ENCODE measurements at places on chromosomes 2 and 18.

DNA sequence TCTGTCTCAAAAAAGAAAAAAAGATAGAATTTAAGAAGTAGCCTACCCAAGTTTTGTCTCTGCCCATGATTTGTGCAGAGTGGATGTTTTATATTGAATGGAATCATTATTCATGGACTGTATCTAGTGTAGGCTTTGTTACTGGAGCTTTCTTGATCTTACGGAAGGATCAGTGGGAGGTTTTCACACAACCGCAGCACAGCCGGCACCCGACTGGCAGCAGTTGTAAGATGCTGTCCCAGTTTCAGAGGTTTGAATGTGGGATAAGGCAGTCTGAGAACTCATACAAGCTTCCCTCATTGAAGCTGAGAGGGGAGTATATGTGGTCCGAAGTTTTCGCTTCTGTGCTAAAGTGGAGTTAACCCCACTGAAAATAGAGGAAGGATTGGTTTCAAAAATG, 19.7 kb upstream of the SAG start:
- no peak for DNase-seq

DNA sequence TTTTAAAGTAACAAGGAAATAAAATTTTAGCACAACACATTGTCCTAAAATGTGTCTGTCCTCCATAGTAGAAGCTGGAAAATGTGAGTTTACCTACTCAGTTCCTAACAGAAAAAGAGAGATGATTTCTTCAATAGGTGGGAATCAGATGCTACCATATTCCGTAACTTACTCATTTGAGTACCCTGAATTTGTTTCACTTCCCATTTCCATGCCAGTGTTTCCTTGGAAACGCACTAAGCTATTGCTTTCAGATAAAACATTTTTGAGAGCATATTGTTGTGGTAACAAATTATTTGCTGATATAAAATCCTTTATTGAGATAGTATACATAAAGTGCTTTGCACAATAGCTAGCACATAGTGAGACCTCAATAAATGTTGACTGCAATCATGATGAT, 137.5 kb upstream of the BARD1 start:
- no peak for DNase-seq

DNA sequence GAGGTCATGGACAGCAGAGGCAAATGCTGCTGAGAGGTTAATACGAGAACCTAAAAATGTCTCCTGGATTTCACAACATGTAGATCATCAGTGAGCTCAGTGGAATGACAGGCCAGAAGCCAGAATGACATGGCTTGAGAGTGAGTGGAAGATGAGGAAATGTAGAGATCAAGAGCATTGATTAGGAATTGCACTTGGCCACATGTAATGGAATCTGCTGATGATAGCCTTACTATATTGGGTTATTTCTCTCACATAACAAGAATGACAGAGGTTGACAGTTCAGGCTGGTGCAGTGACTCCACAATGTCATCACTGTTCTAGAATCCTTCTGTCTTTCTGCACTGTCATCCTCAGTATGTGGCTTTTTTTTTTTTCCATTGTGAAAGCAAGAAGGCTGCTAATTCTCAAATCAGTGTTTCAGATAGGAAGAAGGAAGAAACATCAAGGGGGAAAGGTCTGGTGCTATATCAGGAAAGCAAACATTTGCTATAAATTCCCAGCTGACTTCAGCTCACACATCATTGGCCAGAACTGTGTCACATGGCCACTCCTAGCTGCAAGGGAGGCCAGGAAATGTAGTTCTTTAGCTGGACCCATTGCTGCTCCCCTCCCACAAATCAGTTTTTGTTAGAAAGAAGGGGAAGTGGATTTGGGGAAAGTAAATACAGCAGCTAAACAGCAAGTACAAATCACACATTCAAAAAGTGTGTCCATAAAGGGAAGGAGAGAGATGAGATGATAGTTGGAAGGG, 127.2 kb downstream of the FAM161A start:
- no peak for DNase-seq

- no peak for DNase-seq
These were observed 50.5 kb downstream of the IMPA2 start for GRCh38 chr18:12031846-12032245.

GRCh38 chr2:215658635-215659305, 222.9 kb upstream of the FN1 start:
- no peak for DNase-seq

GRCh38 chr2:231679908-231680284, 28.4 kb upstream of the PTMA start:
- DNase-seq, result no peak

DNA sequence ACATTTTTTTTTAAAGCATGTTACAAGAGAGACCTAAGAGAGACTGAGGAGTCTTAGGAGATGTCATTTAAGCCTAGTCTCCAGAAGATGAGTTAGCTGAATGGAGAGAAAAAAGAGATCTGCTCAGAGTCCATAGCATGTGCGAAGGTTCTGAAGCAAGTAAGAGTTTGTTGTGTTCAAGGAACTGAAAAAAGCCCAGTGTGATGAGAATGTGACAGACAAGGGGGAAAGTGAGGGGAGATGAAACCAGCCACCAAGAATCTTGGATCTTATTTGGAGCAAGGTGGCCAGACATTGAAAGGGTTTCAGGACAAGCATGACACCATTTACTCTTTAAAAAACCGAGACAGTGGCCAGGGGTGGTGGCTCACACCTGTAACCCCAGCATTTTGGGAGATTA, 5.2 kb upstream of the MOB1A start:
- no peak for DNase-seq

DNA sequence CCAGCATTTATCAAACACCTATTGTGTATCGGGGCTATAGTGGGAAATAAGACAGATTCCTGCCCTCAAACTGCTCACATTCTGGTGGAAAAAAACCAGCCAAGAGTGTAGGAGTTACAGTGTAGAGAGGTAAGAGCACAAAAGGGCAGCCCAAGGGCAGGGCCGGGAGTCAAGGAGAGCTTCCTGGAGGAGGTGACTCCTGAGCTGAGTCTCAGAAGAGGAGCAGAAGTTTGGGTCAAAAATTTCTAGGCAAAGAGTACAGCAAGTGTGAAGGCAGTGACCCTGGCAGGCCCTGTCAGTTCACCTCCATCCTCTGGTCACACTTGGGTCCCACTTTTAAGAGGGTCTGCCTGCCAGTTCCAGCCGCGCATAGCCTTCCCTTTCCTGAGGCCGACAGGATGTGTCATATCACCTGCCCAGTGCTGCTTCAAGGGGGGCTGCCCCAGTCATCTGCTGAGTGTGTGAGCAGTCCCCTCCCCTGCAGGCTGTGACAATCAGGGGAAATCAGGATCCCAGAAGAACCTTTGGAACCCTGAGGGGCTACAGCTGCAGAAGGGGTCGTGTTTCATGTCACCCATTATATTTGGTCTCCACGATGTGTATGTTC, 118.4 kb downstream of the GLI2 start:
- DNase-seq, result no peak

- no peak for DNase-seq
These were observed 248.8 kb downstream of the NRXN1 start for GRCh38 chr2:50783111-50783510.

DNA sequence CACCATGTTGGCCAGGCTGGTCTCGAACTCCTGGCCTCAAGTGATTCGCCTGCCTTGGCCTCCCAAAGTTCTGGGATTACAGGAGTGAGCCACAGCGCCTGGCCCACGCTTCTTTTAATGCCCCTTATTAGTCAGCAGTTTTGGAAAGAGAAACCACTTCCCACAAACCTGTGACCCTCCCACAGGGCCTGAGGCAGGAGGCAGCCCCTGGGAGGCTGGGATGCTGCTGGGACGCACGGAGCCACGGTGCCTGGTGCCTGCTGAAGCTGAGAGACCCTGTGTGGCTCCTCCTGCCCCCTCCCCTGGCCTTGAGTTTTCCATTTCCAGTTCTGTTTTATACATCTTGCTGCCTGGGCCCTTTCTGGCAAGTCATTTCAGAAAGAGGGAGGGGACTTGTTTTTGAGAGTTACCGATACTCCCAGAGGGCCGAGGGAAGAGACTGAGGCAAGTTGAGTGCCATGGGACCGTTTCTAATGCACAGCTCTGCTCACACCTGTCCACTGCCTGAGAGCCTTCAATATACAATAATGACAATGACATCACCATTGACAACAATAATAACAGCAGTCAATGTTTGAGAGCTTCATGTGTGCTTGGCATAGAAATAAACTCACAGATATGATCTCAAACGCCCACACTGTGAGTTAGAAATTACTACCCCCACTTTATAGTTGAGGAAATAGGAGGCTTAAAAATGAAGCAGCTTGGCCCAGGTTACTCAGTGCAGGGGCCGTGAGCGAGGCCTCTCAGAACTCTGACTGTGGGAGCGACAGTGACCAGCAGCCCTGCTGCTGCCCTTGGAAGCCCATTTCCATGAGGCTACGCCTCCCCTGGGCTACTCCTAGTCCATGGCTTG, 78.1 kb upstream of the YWHAQ start:
- DNase-seq, result peak; percentile 4

DNA sequence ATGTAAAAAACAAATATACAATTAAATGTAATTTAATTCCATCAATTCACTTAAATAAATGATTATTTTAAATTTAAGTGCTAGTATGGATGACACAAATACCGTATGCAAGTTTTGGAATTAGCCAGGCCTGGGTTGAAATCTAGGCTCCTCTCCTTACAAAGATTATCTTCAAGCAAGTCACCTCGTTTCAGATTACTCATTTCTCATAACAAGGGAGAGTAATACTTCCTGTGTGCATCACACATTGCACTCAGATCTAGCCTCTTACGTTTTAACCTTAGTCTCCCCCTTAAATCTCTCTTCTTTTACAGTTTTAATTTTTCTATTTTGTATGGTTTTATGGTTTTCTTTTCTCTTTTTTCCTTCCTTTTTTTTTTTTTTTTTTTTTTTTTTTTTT, 1475.9 kb upstream of the NXPH2 start:
- no peak for DNase-seq

DNA sequence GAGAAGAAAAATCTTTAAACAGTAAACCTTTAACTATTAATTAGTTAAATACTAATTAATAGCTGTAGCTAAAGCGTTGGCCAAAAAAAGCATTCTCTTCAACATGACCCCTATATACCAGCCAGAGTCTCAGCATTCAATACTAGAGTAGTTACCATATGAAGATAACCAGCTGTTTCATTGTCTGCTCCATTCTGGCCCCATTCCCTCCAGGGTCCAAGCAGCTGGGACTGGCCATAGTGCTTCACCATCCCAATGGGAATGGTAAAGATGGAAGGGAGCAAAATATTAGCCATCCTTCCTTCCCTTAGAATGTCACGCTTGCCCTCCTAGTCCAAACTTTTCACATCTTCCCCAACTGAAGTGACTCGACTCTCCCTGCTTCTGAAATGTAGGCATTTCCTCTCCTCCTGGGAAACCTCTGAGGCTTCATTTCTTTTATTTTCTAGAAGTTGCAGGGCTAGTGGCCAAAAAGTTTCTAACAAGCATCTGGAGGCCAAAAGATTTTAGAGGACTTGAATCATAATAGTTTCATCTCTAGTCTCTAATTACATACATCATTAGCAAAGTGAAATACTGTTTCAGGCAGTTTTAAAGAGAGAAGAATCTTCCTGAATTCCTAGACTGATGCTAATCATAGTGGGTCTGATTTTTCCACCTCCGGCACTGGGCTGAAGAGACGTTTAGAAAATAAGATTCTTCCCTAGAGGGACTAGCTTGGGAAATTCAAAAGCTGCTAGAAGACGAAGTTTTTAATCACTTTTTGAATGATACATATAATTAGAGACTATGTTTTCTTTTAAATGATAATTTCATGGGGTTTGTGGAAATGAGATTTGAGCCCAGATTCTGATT, 52.7 kb downstream of the CCDC68 start:
- no peak for DNase-seq

DNA sequence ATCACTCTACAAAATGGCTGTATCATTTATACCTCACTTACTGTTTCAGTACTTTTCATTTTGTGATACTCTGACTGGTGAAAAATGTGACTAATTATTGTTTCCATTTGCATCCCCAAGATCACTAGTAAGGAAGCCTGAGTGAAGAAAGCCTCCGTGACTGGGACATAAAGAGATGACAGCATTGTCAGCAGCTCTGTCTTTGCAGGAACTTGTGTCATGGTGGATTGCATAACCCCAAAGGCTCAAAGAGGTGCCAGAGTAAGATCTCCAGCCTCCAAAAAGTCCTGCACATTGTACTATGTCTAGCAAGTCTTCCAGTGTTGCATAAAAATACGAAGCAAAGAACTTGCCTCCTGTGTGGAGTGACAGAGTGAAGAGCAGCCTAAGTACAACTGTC, 187.5 kb upstream of the CRIM1 start:
- DNase-seq, result no peak

GRCh38 chr2:120265006-120265405, 12.4 kb downstream of the RALB start:
- no peak for DNase-seq

- no peak for DNase-seq
These were observed 2.1 kb downstream of the ST8SIA5 start for GRCh38 chr18:46754661-46755292.

- DNase-seq, result no peak
These were observed 206.7 kb downstream of the HDAC4 start for GRCh38 chr2:239193925-239194677.

DNA sequence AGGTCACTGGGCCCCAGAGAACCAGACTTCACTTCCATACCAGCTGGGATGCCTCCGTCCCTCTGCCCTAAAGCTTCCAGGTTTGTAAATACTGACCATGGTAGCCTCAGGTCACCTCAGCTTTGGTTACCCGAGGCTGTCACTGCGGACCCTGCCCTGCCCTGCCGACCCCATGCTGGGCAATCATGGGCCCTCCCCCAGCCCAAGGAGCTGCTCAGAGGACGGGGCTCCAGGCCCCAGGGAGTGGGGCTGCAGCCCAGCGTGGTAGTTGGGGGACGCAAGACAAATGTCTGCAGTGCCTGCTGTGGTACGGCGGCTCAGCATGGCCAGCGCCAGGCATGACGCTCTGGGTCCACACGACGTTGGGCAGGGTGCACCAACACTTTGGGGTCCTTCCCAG, 25.3 kb downstream of the RAMP1 start:
- no peak for DNase-seq

DNA sequence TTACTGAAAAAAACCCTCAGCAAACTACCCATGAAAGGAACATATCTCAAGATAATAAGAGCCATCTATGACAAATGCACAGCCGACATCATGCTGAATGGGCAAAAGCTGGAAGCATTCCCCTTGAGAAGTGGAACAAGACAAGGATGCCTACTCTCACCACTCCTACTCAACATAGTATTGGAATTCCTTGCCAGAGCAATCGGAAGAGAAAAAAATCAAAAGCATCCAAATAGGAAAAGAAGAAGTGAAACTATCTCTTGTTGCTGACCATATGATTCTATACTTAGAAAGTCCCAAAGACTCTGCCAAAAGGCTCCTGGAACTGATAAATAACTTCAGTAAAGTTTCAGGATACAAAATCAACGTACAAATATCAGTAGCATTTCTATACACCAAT, 40.6 kb upstream of the MSTN start:
- DNase-seq, result no peak

DNA sequence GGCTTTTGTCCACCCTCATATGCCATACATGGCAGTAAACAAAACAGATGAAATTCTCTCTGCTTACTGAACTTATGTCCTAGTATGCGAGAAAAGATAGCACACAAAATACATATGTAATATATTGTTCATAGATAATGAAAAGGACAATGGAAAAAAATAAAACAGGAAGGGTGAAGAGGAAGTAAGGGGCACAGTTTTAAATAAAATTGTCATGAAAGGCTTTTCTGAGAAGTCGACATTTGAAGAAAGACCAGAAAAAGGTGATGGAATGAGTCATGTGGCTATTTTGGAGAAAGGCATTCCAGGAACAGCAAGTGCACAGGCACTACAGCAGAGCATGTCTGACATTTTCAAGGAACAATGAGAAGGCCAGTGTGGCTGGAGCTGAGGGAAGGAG, 56.4 kb downstream of the KCNH7 start:
- no peak for DNase-seq

Measured in CD4-positive, alpha-beta T cell treated with Interleukin-12 subunit alpha and Interleukin-12 subunit beta, for 1 hour (primary cell).